ENCODE measurements at places on chromosomes 12 and 14. TPM values are rescaled to one million over a fixed set of nuclear protein-coding genes. Genes with fewer than 3 reads are reported as not detected.

DNA sequence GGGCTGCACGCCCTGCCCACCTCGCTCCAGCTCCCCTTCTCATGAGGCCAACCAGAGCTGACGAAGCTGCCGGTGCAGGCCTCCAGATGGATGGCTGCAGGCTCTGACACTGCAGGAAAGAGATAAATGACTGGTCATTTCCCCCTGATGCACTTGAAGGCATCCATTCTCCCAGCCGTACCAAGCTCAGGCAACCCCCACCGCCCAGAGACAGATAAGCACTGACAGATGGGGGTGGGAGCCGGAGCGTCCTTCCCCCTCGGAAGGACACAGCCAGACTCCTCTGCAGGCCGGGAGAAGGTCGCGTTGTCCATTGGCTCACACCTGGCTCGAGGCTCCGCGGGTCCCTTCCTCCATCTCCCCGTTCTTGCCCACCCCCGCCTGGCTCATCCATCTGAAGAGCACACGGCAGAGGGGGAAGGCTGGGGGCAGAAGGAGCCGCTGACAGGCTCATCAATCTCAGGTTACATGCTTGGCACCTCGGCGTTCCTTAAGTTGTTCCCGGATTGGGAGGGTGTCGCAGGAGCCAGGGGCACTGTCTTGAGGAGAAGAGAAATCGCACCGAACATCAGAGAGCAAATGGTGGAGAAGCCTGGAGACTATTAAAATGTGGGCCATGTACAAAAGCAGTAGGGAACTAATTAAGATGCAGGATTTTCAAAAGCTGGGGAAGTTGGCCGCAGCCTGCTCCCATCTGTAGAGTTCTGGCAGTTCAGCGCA lies 151.6 kb downstream of the DPF3 start:
- DNase-seq: no peak
- no peak overlapping the region for H3K27ac ChIP-seq
- no peak overlapping the region for H3K4me3 ChIP-seq
- H3K36me3 ChIP-seq: no peaks in the 10 kb centered on the region
- H3K4me1 ChIP-seq: no peaks in the 10 kb centered on the region

- no peaks in the 10 kb centered on the region for H3K4me1 ChIP-seq
- H3K27ac ChIP-seq: no peak overlapping the region
- no peaks in the 10 kb centered on the region for H3K27me3 ChIP-seq
- no peak for DNase-seq
- no peaks in the 10 kb centered on the region for H3K36me3 ChIP-seq
- H3K4me3 ChIP-seq: no peak overlapping the region
These were observed 37.5 kb upstream of the DDX11 start for GRCh38 chr12:31035967-31036665.

Gene SLC25A21
- 3.0 TPM for total RNA-seq

- H3K36me3 ChIP-seq: no peaks in the 10 kb centered on the region
- H3K27ac ChIP-seq: no peak overlapping the region
- DNase-seq: no peak
- no peak overlapping the region for H3K4me3 ChIP-seq
- H3K4me1 ChIP-seq: no peaks in the 10 kb centered on the region
These were observed 277.7 kb downstream of the VRK1 start for GRCh38 chr14:97074856-97075255.

Gene TAS2R19
- total RNA-seq: 32.1 TPM

Gene C12orf50
- total RNA-seq: 0.40 TPM

DNA sequence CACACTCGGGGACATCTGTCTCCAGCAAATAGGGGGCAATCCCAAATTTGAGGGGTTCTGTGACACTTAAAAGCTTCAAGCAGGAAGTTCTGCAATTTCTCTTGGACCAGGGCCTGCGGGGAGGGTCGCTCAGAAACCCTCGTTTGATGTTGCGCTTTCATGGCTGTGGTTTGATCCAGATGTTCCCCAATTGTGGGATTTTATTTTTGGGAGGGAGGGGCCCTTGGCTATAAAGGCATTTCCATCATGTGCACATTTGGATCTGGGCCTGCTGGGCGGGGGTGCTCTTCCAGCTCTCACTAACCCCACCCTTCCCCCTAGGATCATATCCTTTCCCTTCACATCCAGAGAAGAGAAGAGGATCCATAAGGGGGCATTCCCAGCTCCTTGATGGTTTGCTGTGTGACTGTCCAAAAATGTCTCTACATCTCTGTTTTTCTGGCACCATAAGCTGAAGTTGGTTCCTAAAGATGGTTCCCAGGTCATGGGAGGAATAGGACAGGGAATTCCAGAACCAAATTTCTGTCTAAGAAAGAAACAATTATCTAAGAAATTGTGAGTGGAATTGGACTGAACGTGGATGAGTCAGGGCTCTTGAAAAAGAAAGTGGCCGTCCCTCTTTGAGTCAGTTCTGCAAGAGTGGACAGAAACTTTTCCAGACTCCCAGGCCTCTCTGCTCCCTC lies 47.2 kb downstream of the SMUG1 start:
- H3K4me1 ChIP-seq: no peaks in the 10 kb centered on the region
- peak overlapping the region; percentile 80 for H3K27ac ChIP-seq
- no peaks in the 10 kb centered on the region for H3K36me3 ChIP-seq
- no peak for DNase-seq
- no peaks in the 10 kb centered on the region for H3K27me3 ChIP-seq

Gene ACOT4
- total RNA-seq: not detected

DNA sequence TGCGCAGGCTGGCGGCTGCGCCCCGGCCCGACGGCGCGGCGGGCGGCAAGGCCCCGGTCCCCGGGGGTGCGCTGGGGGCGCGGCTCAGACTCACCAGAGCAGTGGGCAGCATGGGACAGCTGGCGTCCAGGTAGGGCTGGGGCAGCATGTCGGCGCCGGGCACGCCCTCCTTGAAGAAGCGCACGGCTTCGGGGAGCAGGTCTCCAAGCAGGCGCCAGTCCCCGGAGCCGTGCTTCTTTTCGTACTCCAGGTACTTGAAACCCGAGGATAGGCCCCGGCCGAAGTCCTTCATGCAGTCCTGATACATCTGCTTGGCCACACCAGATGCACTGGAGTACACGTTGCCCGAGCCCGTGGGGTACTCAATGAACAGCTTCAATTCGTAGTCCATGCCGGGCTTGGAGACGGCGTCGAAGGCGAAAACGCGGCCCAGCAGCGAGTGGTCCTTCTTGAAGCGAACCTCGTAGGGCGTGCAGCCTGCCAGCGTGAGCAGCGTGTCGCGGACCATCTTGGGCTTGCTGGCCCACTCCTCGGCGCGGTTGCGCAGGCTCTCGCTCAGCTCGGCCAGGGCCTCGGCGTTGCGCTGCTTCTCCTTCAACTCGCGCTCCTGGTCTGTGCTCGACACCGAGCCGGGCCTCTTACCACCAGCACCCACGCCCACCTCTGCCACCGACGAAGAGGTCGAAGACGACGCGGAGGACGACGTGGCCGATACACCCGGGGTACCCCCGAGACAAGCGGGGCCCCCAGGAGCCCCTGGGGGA lies 2.2 kb downstream of the IRF2BPL start:
- H3K4me1 ChIP-seq: peaks cover 32% of the 10 kb centered on the region
- no peaks in the 10 kb centered on the region for H3K36me3 ChIP-seq
- DNase-seq: peak; percentile 54
- no peaks in the 10 kb centered on the region for H3K27me3 ChIP-seq

Gene SMCO2
- total RNA-seq: not detected

Gene TM9SF1
- total RNA-seq: 31.2 TPM

DNA sequence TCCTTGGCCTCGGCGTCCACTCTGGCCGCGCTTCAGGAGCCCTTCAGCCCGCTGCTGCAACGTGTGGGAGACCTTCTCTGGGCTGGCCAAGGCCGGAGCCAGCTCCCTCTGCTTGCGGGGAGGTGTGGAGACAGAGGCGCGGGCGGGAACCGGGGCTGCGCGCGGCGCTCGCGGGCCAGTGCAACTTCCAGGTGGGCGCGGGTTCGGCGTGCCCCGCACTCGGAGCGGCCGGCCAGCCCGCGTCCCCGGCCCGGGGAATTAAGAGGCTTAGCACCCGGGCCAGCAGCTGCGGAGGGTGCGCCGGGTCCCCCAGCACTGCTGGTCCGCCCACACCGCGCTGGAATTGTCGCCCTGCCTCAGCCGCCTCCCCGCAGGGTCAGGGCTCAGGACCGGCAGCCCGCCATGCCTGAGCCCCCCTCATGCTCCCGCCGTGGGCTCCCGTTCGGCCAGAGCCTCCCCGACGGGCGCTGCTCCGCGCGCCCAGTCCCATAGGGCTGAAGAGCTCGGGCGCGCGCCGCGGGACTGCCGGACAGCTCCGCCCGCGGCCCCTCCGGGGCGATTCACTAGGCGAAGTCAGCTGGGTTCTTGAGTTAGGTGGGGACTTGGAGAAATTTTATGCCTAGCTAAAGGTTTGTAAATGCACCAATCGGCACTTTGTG lies 673.9 kb downstream of the SLC16A7 start:
- DNase-seq: no peak
- H3K4me3 ChIP-seq: no peak overlapping the region
- no peaks in the 10 kb centered on the region for H3K4me1 ChIP-seq
- no peaks in the 10 kb centered on the region for H3K27me3 ChIP-seq
- no peak overlapping the region for H3K27ac ChIP-seq
- no peaks in the 10 kb centered on the region for H3K36me3 ChIP-seq

Gene SLCO1C1
- 1.6 TPM for total RNA-seq

DNA sequence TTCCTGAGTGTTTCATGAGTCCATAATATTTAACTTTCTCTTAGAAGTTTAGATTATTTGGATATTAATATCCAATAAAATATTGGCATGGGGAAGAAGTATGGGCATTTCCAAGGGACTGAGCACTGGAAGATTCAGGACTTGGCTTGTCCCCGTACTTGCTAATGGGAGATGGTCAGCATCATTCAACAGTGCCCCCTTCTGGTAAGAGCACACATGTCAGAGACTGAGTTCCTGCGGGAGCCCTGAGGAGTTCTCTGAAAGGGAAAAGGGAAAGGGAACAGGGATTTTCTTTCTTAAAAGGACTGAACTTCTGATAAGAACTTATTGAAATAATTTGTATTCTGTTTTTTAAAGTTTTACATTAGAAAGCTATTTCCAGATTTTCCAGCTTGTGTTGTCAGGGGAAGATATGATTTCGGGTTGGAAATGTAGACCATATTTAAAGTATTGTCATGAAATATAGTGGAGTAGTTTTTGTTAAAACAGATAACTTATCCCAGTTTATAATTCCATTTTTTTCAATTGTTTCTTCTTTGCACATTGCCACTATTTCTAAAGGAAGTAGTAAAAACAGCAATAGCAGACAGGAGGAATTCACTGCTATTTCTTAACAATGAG lies 59.8 kb upstream of the C12orf71 start:
- peak; percentile 57 for DNase-seq
- no peak overlapping the region for H3K27ac ChIP-seq
- no peaks in the 10 kb centered on the region for H3K36me3 ChIP-seq

Gene ADAM20
- total RNA-seq: 4.5 TPM

- H3K36me3 ChIP-seq: no peaks in the 10 kb centered on the region
- peak overlapping the region; percentile 79 for H3K4me3 ChIP-seq
- H3K27me3 ChIP-seq: no peaks in the 10 kb centered on the region
- peaks cover 16% of the 10 kb centered on the region for H3K4me1 ChIP-seq
These were observed 755 bp downstream of the SETD1B start for GRCh38 chr12:121804417-121805111.

DNA sequence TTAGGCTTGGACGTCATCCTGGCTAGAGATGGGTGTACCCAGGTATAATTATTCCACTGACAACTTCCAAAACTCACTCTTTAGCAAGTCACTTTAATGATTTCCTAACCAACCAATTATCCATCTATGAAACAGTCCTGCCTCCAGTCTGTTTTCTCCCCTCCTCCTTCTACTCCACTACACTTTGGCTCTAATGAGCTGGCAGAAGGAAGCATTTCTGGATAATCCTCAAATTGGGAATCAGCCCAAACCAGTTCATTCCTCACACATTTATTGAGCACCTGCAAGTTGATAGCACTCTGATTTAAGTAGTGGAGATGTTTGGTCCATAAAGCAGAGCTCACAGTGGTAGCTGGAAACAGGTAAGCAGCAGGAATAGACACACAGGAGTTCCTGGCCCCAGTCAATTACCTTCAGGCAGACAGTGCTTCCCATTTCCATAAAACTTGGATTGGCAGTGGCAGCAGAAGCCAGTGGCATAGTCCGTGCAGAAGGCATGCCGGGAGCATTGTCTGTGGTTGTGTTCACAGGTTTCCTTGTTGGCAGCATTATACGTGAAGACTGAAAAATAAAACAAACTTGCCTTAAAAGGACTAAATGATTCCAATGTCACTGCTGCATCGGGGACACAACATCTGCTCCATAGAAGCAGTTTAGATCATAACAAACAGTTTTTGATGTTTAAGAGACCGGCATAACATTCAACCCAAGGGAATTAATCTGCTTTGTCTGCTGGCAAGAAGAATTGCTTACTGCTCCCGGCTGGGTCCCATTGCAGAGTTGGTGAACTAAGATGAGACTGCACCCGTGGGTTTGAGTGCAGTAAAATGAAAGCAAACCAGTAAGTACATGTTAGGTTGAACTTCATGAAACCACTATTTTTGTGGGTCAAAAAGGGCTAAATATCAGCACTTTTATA lies 26.2 kb downstream of the NID2 start:
- no peak for DNase-seq
- H3K4me3 ChIP-seq: no peak overlapping the region
- H3K36me3 ChIP-seq: no peaks in the 10 kb centered on the region

DNA sequence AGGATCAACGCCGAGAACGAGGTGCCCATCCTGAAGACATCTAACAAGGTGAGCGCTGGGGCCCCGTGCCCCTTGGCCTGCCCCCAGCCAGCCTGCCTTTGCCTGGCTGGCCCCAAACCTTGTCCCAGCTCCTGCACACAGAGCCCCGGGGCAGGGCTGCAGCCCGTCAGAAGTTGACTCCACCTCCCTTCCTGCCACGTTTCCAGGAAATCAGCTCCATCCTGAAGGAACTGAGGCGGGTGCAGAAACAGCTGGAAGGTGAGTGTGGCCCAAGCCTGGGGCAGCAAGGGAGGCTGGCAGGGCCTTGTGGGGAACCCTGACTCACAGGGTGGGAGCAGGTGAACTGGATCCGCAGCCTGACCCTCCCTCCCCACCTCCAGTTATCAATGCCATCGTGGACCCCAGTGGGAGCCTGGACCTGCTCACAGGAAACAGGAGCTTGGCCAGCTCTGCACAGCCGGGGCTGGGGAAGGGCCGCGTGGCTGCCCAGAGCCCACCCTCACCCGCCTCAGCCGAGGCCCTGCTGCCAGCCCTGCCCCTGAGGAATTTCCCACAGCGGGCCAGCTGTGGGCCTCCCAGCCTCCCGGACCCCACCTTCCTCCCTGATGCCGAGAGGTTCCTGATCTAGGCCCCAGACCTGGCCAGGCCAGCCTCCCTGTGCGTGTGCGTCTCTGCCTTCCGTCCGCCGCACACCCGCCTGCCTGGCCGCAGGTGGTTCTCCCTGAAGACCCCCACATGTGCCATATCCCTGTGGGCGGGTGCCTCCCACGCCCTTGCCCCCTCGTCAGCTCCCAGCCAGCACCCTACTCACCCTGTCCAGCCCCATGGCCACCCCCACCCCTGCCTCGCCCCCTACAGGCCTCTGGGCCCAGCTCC lies 29.5 kb downstream of the CEP170B start:
- no peaks in the 10 kb centered on the region for H3K36me3 ChIP-seq
- H3K27me3 ChIP-seq: no peaks in the 10 kb centered on the region
- peak; percentile 14 for DNase-seq
- H3K27ac ChIP-seq: no peak overlapping the region
- H3K4me3 ChIP-seq: no peak overlapping the region
